ENCODE measurements at places on chromosomes 5 and 9.

DNA sequence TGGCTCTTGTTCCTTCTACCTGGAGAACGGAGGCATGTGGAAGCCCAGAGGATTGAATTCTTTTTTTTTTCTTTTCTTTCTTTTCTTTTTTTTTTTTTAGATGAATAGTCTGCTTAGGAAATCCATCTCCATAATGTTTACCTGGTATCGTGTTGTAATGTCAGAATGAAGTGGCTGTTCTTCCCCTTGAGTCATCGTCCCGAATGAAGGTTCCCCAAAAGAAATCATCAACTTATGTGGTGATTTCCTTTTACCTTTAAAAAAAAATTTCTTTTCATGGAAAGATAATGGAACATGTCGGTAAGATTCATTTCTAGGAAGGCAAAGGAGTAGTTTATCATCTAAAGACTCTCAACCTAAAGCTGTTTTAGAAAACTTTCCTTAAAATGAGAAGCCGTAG, 59.7 kb downstream of the DOCK8 start:
- DNase-seq = no peak

GRCh38 chr5:26121338-26121737, 917.0 kb downstream of the CDH9 start:
- DNase-seq = no peak

DNA sequence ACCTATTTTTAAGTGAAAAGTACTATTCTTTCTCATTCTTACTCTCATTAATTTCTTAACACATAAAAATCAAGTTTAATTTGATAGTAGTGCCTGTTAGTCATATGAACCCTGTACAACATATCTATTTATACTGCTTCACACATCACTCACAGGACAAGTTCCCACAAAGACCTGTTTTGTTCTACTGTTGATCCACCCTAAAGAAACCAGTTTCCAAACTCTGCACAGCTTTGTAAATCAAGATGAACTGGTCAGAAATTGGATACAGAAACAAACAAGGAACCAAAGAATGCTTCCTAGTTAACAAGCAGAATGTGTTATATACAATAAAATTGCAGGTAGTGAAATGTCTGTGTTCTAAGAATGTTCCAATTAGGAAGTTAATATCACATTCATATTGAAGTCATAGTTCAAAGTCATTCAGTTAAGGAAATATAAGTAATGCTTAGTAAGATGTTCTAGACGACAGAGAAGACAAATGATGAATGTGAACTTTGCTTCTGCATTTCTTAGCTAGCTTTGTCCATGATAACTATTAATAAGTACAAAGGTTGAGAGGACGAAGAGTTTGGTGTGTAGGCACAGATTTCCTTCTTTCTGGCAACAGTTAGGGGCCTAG, 33.4 kb downstream of the C9orf85 start:
- no peak for DNase-seq

- DNase-seq = no peak
Observed at GRCh38 chr5:4684946-4685345, 455.2 kb upstream of the ADAMTS16 start.

DNA sequence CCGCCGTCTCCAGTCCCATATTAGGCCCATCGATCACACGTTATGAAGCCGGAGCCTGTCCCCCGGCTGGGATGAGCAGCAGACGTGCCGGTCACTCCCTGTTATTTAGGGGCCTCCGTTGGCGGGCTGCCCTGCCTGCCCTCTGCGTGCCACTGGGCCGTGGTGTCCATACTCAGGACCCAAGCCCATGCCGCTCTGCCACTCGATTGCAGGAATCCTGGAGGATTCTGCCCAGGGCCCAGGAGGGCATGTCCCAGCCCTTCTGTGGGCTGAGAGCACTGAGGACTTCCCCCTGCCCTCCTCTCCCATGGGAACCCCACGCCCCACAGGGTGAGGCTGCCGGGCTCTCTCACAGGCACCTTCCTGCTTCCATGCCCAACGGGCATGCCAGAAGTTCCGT, 19.6 kb upstream of the LAMC3 start:
- no peak for DNase-seq

DNA sequence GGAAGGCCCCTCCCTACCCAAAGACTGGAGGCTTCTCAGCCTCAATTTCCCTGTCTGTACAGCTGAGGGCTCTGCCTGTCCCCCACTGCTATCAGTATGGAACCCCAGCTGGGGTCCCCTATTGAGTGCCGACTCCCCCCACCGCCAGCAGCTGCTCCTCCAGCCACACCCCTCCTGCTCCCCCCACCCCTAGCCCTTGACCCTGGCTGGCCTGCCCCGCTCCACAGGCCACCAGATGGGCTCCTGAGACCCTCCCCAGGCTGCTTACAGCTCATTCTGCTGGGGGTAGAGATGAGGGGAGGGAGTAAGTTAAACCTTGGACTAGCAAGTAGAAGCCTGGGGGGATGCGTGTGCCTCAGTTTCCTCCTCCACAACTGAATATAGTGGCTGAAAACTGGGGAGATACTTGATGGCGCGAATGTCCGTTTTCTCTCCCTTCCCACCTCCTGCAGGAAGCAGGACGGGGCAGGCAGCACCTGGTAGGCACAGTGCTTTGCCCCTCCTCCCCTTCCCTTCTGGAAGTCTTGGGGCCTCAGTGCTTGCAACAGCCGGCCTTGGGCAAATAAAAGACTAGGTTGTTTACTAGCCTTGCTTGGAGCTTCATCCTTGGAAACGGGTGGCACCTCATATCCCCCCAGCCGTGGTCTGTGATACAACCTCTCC, 19.1 kb downstream of the URM1 start:
- no peak for DNase-seq

DNA sequence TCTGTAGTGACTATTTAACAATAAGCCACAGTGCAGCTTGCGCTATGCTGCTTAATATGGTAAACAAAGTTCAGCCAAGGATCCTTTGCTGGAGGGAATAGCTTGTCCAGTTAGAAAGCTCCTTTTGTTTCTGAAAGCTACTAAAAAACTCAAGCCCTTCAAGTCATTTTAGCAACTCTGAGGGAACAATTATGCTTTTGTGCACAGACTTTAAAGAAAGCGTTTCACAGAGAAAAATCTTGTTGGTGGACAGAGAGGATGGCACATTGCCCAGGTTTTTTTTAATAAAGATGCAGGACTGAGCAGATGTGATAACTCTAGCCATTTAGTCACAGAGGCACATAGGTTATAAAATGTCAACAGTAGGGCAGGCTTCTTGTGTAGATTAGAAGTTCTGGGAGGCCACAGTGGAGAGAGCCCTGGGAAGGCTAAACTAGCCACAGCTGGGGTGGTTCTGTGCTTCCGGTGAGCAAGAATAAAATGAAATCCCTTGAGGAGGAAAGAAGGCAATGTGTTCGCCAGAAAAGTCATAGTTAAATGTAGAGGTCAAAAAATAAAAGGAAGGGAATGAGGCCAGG, 63.4 kb downstream of the ALDH7A1 start:
- no peak for DNase-seq

- no peak for DNase-seq
Observed at GRCh38 chr9:119722384-119722783, 353.1 kb upstream of the BRINP1 start.

DNA sequence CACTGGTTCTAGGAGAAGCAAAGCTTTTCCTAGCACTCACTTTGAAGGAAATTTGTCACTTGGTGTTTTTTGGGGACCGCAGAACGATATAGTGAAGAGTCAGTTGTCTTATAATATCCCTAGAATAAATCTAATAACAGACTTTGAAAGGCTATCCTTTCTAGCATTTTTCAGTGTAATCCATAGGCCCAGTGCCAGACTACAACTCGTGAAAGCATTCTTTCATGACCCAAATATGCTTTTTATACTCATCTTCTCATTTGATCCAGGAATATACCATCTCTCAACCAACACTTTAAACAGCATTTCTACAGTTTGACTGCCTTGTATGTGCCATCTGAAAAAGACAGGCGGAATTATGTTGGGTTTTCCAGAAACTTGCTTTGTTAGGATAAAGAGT, 104.0 kb downstream of the ERCC6L2 start:
- DNase-seq = no peak

GRCh38 chr5:997711-998110, 10.9 kb upstream of the NKD2 start:
- no peak for DNase-seq

- DNase-seq = no peak
Observed at GRCh38 chr9:738209-738915, 103.1 kb upstream of the DMRT1 start.

GRCh38 chr5:113050721-113051382, 74.3 kb downstream of the DCP2 start:
- DNase-seq = no peak

GRCh38 chr9:99362321-99362720, 140.2 kb downstream of the SEC61B start:
- DNase-seq = no peak

DNA sequence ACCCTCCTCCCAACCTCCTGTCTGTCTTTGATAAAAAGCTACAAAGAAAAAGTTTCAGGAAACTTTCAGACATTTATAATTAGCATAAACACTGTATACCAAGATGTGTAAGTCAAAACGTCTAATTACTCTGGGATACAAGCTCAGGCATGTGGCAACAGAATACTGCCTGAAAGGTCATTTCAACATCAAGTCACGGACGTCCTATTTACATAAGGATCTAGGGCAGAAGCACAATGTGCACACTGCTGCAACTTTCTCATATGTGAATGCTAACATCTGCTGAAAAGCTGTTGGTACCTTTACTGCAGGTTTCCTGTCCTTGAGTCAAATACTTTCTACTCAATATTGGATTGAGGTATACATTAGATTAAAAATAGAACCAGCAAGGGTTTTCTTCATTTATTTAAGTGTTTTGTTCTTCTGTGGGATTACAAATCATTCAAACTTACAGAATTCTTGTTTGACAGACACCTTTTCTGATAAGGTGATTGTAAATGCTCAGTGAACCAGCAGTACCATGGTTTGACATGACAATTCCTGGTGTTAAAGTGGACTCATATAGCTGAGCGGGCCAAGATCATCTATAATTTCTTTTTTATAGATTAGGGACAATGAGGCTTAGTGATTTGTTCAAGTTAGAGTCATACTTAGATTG, 36.8 kb downstream of the ELL2 start:
- no peak for DNase-seq

DNA sequence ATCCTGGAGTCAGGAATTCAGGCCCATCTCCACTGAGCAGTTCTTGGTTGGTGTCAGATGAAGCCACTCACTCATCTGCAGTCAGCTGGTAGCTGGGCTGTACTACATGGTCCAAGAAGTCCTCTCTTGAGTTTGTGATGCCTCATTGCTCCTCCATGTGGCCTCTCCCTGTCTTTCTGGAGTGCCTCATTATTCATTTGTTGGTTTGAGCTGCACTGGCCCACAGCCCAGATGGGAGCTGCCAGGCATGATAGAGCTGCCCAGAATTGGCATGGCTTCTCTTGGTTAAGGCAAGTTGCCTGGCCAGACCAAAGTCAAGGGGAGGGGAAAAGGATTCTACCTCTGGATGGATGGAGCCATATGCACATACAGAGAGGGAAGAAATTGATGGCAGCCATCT, 8.0 kb downstream of the PTCD2 start:
- no peak for DNase-seq

DNA sequence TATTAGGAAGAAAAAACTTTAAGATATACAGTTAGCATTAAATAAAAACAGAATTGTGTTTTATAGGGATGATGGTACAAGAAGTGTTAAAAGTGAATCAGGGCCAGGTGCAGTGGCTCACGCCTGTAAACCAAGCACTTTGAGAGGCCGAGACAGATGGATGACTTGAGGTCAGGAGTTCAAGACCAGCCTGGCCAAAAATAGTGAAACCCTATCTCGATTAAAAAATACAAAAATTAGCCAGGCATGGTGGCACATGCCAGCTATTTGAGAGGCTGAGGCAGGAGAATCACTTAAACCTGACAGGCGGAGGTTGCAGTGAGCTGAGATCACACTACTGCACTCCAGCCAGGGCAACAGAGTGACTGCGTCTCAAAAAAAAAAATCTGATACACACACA, 282.9 kb upstream of the ATP10B start:
- DNase-seq = no peak

- peak; percentile 5 for DNase-seq
Observed at GRCh38 chr9:126874546-126875314, 14.3 kb downstream of the ZBTB34 start.

DNA sequence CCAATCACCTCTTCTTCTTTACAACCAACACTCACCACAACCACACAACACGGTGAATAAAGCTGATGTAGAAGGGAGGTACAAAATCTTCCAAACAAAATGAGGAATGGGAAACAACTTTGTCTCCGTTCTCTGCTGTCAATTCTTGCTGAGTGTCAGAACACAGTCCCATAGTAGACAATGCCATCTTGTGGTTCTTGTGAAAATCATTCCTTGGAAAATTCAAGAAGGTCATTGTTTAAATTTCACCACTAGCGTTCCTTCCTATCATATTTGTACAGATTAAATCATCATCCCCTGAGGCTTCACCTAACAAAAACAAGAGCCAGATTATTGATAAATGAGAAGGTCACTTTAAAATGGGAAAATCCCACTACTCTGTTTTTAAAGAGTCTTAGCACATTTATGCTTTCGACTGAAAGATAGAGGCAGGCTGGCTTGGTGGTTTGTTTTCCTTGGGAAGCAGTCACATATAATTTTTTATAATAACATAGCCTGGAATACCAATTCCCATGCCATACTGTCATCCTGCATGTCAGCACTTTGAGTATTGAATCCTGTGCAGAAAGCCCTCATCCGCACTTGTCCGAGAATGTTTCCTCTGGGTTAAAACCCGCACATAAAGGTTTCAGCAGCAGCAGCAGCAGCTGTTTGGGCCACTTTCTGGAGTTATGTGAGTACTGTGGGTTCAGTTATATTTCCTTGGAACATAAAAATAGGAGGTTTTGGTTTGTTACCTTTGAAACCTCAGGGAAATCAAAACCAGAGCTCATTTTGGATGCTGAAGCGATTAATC, 395.0 kb upstream of the SMARCA2 start:
- no peak for DNase-seq

DNA sequence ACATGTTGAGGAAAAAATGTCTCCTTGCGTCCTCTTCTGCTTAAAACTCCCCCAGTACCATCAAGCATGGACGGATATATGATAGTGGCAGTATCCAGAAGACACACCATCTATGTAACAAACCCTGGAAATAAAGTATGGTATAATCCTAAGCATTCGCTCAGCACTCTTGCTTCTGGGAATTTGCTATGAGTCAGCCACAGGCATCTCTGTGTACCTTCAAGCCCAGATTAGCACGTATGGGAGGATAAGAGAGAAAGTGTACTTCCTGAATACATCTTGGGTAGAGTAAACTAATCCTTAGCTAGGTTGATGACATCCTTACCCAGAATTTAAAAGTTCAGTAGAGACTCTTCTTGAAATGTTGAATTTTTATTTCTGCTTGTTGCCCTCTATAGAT, 71.2 kb downstream of the GHR start:
- no peak for DNase-seq

DNA sequence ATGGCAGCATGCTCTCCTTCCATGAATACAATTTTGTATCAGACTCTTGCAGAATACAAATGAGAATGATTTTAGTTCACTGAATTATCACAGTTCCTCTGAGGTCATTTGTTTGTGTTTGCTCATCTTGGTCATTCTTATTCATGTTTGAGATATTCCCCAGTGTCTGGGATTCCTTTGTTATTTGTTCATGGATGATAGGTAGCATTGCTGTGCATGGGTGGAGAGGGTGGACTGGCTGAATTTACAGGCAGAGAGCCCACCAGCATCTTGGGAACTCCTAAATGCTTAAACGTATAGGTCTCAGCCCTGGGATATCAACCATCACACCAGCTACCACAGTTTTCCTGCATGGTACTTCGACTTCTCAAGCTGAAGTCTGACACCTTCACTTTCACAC, 459.8 kb downstream of the CCDC171 start:
- no peak for DNase-seq

GRCh38 chr9:71485326-71485725, 283.0 kb downstream of the CEMIP2 start:
- no peak for DNase-seq

GRCh38 chr9:69012696-69013381, 1.1 kb downstream of the PRKACG start:
- no peak for DNase-seq

GRCh38 chr9:117625154-117625553, 79.0 kb upstream of the TLR4 start:
- DNase-seq = no peak
